AG20443 (cell line): ENCODE measurements at places on chromosomes 7 and 10.

- DNase-seq = no peak
Measured at GRCh38 chr10:121043124-121043849, 192.1 kb downstream of the WDR11 start.

DNA sequence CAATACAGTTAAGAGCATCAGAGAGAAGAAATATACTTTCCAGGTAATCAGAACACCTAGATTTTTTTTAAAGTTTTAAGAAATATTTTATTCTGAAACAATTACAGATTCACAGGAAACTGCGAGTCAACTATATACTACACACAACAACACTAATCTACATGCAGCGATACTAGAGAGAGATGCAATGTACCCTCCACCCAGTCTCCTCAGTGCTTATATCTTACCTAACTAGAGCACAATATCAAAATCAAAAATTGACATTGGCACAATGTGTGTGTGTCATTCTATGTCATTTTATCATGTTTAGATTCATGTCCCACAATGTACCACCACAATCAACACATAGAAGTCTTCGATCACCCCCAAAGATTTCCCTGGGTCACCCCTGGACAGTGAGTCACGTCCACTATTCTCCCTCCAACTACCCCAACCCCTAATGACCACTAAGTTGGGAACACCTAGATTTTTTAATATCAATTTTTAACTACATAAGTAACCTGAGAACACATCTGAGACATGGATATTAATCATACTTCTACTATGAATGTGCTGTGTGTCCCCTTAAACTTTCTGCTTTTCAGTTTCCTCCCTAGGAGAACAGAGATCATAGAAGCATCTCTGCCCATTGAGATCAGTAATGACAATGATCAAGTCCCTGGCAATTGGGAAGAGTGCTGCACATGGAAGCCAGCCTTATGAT lies 86.5 kb downstream of the GSAP start:
- DNase-seq = no peak

GRCh38 chr10:1608851-1609647 lies 128.3 kb downstream of the ADARB2 start:
- DNase-seq = no peak

GRCh38 chr10:67296926-67297325 lies 371.1 kb downstream of the LRRTM3 start:
- no peak for DNase-seq

GRCh38 chr10:110762849-110763211 lies 108.9 kb upstream of the PDCD4 start:
- DNase-seq = no peak

DNA sequence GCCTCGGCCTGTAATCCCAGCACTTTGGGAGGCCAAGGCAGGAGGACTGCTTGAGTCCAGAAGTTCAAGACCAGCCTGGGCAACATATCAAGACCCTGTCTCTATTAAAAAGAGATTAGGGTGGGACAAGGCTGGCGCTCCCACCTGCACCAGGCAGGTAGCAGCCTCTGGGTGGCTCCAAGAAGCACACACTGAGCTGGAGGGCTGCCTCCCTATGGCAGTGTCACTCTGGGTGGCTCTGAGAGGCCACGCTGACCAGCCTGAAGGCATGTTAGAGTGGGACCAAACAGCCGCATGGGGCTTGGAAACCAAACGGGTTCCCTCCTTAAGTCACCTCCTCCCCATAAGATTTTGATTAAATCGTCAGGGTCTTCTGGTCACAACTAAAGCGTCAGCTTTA lies 19.8 kb upstream of the COL26A1 start:
- no peak for DNase-seq

GRCh38 chr7:105141068-105141467 lies 127.1 kb downstream of the KMT2E start:
- peak; percentile 70 for DNase-seq

DNA sequence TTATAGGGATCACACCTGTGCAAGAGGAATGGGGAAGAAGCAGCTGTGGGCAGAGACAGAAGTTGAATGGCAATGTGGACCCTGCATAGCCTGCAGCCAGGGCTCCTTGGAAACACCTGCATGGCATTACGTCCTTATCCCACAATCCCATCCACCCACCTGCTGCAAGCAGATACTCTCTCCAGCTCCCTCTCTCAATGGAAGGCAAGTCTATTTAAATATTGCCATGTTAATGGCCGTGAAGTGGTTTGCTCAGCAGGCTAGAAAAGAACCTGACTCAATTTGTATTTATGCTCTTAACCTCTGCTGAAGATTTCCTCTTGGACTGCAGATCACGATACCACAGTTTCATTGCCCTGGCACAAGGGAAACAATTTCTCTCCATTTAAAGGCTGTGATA lies 417.0 kb downstream of the TYW1 start:
- DNase-seq = no peak

DNA sequence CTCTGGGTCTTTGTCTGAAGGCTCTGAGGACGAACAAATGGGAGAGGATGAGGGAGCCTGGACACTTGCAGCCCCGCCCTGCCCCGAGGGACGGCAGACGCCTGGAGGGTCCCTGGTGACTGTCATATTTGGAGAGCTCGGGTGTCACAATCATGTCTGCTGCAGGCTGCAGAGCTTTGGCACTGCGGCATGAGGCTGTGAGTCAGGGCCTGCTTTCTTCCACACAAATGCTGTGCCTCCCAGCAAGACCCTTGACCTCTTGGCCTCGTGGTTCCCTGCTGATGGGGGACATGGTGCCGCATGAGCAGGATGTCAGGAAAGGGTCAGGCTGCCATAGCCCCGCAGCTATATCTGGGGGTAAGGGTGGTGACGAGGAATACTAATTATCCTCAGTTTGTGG lies 64.9 kb upstream of the PPIF start:
- DNase-seq = no peak

GRCh38 chr7:1516586-1517251 lies 12.5 kb upstream of the INTS1 start:
- DNase-seq = no peak

GRCh38 chr7:107111196-107111595 lies 57.6 kb upstream of the HBP1 start:
- no peak for DNase-seq

GRCh38 chr7:20241194-20241910 lies 24.2 kb upstream of the MACC1 start:
- DNase-seq = peak; percentile 58

DNA sequence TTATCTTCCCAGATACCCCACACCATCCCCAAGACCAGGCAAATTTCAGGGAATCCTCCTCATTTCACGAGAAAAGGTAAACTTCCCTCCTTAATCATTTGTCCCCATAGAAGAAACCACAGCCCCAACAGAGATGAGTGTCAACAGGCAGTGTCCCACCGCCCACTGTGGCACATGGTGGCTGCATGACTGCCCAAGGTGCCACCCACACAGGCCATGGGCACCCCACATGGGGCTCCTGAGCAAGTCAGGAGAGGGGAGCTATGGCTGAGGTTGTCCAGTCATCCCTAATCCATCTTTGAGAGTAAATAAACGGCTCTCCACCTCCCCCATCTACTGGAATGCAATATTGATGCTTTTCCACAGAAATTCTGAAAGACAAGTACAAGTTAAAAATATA lies 44.1 kb downstream of the ANTXRL start:
- no peak for DNase-seq
